ENCODE measurements at places on chromosomes 5 and 9. TPM values are rescaled to one million over a fixed set of nuclear protein-coding genes. Genes with fewer than 3 reads are reported as not detected.

DNA sequence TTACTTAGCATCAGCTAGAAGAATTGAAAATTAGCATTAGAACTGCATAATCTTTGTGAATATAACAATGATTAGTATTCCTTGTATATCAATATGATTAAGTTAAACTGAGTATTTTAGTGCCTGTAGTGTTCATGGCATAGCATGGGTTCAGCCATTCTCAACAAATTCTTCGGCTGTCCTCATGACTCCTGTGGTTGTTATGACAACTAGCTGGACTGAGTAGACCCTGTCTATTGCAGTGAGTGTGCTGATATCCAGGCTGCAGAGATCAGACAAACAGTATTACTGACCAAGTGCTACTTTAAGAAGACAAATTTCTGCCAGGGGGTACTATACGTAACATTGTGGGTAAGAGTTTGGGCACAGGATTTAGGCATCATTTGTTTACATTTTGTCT, 125.9 kb downstream of the NUDT12 start:
- no peak for DNase-seq

The CCDC192 gene
- not detected for total RNA-seq

- DNase-seq = no peak
These were observed 54.8 kb upstream of the PCSK1 start for GRCh38 chr5:96487859-96488258.

GRCh38 chr5:40150896-40151295, 528.8 kb upstream of the PTGER4 start:
- no peak for DNase-seq

- DNase-seq = no peak
These were observed 142.1 kb downstream of the EPB41L4A start for GRCh38 chr5:112276991-112277390.

- no peak for DNase-seq
These were observed 400 bp downstream of the KDM4C start for GRCh38 chr9:6758248-6758497.

The PRUNE2 gene
- 0.48 TPM for total RNA-seq

DNA sequence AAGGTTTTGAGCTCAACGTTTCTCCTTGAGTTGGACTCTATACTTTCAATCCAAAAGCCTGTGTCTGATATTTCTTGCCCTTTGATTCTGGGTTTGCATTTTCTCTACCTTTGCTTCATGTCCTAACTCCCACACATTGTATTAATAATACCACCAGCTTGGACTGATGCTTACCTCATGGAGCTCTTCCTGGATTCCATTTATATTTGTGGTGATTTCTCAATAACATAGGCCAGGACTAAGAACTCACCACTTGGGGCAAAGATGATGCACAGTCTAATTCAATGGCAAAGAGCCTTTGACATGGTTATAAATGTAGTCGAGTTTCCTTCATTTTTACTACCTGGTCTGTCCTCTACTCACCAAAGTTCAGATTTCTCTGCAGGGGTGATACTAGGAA, 27.5 kb upstream of the EFNA5 start:
- DNase-seq = no peak

The EIF4E1B gene
- total RNA-seq = not detected

DNA sequence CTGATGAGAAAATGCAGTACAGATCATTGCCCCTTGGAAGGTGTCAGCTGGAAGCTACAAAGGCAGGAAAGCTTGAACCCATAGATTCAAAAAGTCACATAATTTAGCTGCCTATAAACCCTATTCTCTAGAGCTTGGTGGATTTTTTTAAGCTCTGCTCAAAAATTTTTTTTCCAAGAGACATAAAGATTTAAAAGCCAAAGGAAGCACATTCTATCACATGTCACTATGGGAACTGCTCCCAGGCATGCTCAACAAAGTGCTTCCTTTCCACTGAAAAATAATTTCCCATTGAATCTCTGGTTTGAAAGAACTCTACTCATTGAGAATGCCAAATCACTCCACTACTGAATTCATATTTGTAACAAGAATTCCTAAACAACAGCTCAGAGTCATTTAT, 419.8 kb downstream of the CETN3 start:
- DNase-seq = no peak

GRCh38 chr9:95841377-95841776, 34.1 kb upstream of the ERCC6L2 start:
- DNase-seq = no peak

GRCh38 chr9:135156525-135157510, 69.3 kb downstream of the OLFM1 start:
- no peak for DNase-seq

DNA sequence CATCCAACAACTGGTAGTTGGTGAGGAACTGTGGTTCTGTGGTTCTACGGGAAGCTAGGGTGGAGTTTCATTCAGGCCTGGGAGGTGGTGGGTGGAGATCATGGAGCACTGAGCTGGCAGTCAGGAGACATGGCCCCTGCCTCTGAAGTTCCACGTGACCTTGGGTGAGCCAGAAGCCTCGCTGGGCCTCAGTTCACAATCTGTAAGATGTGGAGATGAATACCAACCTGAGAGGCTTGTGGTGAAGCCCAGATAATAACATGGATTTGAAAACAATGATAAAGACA, 177.9 kb downstream of the MACROH2A1 start:
- no peak for DNase-seq

- DNase-seq = no peak
These were observed 15.8 kb downstream of the PSMB7 start for GRCh38 chr9:124399323-124399967.

DNA sequence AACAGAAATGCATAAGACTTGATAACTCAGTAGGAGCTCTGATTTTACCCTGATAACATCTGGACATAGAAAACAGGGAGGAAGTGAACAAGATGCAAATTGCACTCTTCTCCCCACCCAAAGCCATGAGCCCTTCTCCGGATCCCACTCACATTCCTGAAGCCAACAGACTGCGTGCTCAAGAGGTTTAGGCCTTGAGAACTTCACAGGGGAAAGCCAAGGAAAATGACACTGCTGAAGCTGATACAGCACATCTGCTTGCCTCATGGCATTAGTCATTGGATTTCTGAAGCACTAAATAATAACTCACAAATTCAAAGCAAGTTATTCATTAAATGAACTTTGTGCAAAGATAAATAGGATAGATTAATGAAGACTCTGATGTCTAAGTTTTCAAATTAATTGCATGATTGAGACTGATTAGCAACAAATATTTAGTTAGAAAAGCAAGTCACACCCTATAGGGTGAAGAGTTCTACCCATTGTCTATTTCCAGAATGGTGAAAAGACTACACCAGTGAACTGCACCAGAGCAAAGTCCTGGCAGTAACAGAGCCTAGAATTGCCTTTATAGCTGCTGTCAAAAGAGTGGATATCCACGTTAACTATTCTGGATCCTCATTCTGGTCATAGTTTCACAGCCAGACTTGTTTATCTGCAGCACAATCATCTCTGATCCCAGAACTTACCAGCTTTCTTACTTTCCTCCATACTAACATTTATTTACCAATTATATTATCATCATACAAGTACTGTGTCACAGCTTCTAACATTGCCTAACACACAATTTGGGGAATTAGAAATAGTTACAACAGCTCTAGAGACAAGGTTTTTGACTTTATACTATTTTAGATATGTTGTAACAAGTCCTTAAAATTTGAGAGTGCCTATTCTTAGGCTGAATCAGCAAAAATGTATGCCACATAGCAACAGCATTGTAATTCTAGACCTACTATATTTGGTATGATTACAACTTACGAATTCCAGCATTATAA, 432.1 kb upstream of the RGMB start:
- DNase-seq = no peak

DNA sequence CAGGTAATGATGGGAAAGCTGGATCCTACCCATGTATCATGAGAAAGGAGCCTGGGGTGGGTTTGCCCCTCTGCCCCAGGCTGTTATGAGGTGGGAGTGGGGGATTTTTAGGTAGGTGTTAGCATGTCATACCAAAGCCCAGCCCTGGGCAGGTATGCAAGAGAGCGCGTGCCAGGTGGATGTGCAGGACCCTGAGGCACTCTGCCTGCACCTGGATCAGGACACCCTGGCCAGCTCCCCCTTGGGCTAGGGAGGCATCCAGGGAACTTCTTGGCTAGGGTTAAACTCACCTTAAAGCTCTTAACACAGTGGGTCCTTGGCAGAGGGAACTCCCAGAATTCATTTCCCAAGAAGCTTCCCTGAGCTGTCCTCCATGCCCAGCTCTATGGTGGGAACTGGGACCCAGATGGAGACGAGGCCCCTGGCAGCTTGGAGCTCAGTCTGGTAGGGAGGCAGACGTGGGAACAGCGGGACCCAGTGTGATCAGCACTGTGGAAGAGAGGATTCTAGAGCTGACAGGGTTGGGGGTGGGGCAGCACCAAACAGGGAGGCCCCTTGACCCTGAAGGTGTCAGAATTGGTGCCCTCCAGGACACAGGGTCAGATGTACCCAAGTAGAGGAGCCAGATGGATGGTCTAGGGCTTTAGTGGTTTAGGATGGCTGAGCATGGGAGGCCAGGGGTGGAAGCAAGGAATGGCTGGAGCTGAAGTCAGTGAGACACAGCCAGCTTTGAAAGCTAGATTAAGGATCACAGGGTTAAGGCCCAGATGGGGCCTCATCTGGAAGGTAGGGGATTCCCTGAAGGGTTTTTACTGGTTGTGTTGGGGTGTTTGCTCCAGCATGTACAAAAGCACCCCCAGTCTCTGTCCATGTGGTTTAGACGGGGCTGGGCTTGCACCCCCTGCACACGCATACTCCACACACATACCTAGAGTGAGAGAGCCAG, 2.2 kb upstream of the PRR7 start:
- DNase-seq = peak; percentile 38

DNA sequence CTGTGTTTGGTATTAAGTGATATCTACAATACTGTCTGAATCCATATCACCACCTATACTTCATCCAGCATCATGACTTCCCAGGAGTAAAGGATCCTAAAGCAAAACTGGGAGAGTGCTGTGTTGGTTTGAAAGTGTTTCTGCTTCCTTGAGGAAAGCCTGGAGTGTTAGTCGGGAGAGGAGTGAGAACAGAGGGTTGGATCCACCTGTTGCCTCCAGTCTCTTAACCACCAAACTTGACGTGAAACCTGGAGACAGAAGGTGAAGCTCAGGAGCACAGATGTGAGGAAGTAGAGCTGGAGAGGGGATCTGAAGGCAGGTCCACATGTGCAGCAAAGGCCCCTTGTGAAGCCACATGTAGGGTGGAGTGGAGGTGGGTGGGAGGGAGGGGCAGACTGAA, 88.2 kb downstream of the EGFLAM start:
- DNase-seq = no peak

GRCh38 chr9:91948597-91949391, 1.2 kb downstream of the ROR2 start:
- DNase-seq = no peak

- no peak for DNase-seq
These were observed 5.6 kb downstream of the AP3S1 start for GRCh38 chr5:115847290-115847689.

- no peak for DNase-seq
These were observed 45.8 kb upstream of the GRAMD2B start for GRCh38 chr5:126377424-126377823.

Data from CD8-positive, alpha-beta memory T cell (primary cell).